ENCODE measurements at places on chromosomes 4 and X. TPM values are rescaled to one million over a fixed set of nuclear protein-coding genes. Genes with fewer than 3 reads are reported as not detected.

The CACNA1F gene
- total RNA-seq, result 1.4 TPM

The FGD1 gene
- 0.09 TPM for total RNA-seq

The MAGEC1 gene
- not detected for total RNA-seq

The DMD gene
- total RNA-seq, result 0.93 TPM

The BEX4 gene
- 28.7 TPM for total RNA-seq

The NKX3-2 gene
- total RNA-seq, result not detected

The CABS1 gene
- total RNA-seq, result not detected

The CXCL11 gene
- not detected for total RNA-seq

The TMEM128 gene
- 9.9 TPM for total RNA-seq

The SLC16A2 gene
- 0.35 TPM for total RNA-seq

The NEUROG2 gene
- not detected for total RNA-seq

The TMPRSS11B gene
- total RNA-seq, result not detected

The RAB9B gene
- 0.26 TPM for total RNA-seq

GRCh38 chr4:113385281-113385899 lies 335.9 kb downstream of the ANK2 start:
- no peaks in the 10 kb centered on the region for H3K36me3 ChIP-seq
- no peak overlapping the region for H3K27ac ChIP-seq
- DNase-seq, result no peak
- H3K27me3 ChIP-seq, result no peaks in the 10 kb centered on the region
- H3K4me1 ChIP-seq, result no peaks in the 10 kb centered on the region
- no peak overlapping the region for H3K4me3 ChIP-seq

DNA sequence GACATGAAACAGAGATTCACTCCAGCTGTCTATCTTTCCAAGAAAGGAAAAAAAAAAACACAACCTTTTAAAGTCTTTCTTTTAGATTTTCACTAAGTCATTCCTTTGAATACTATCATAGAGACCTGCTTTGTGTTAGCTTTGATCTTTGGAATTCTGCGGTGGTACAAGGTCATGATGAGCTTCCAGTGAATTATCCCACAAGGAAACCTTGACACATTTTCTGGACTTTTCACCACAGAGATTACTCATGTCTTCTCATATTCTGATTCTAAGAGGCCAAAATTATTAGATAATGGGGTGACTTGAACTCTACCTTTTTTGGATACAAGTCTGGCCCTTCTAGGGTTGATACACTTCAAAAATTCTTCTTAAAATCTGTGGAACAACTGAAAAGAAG lies 201.6 kb downstream of the PACRGL start:
- H3K4me1 ChIP-seq, result no peaks in the 10 kb centered on the region
- DNase-seq, result no peak
- no peaks in the 10 kb centered on the region for H3K27me3 ChIP-seq
- H3K4me3 ChIP-seq, result no peak overlapping the region
- H3K36me3 ChIP-seq, result no peaks in the 10 kb centered on the region
- no peak overlapping the region for H3K27ac ChIP-seq

DNA sequence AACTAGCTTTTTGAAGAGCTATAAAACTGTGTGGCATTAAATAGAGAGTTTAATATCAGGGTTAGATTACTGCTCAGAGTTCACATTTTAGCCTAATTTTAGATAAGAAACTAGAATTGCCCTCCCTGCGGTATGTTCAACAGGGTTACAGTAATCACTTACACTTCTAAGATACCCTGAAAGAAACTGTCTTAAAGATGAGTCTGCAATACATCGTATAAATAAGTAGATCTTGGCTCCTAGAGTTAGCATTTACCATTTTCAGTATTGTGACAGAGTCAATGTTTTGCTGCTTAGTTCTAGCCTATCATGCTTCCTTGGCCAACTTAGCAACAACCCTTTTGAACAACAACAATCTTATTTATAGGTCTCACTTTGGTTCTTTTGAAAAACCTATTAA lies 217.8 kb upstream of the NDST4 start:
- no peaks in the 10 kb centered on the region for H3K27me3 ChIP-seq
- H3K4me3 ChIP-seq, result no peak overlapping the region
- no peaks in the 10 kb centered on the region for H3K36me3 ChIP-seq

DNA sequence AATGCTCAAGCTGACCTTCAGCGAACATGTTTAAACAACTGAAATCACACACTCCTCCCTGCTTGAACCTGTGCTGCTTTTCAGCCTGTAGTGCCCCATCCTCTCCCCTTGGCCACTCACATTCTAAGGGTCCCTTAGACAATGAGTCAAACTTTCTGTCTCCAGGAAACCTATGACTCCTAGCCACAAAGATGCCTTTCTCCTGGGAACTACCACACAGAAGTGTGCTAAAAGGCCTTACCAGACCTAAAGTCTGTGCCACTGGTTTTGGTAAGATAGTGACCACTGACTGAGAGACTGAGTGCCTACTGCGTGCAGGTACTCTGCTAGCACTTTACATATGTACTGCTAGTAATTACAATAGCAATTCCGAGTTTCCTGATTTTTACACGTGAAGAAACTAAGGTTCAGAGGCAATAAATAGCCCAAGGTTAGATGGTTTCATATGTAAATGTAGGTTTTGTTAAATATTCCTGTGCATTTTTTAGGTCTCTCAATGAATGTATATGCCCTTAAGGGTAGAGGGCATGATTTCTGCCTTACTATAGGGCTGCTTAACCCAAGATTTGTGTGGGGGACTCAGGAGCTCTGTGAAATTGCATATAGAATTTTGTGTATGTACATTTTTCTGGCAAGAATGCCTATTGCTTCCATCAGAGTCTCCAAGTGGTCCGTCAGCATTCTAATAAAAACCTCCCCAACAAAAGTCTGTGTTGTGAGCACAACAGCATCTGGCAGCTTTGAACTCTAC lies 71.1 kb downstream of the NSG1 start:
- no peak overlapping the region for H3K4me3 ChIP-seq
- DNase-seq, result no peak
- H3K36me3 ChIP-seq, result peaks cover 8% of the 10 kb centered on the region

GRCh38 chr4:98963538-98964433 lies 31.7 kb upstream of the METAP1 start:
- no peak overlapping the region for H3K27ac ChIP-seq

- DNase-seq, result no peak
- H3K4me1 ChIP-seq, result peaks cover 39% of the 10 kb centered on the region
- no peaks in the 10 kb centered on the region for H3K36me3 ChIP-seq
- H3K27me3 ChIP-seq, result no peaks in the 10 kb centered on the region
Observed at GRCh38 chr4:15651676-15652075, 3.5 kb downstream of the FBXL5 start.

- no peak overlapping the region for H3K4me3 ChIP-seq
- no peak overlapping the region for H3K27ac ChIP-seq
- peaks cover 2% of the 10 kb centered on the region for H3K27me3 ChIP-seq
- no peak for DNase-seq
Observed at GRCh38 chrX:106935175-106935574, 15.0 kb downstream of the CLDN2 start.

DNA sequence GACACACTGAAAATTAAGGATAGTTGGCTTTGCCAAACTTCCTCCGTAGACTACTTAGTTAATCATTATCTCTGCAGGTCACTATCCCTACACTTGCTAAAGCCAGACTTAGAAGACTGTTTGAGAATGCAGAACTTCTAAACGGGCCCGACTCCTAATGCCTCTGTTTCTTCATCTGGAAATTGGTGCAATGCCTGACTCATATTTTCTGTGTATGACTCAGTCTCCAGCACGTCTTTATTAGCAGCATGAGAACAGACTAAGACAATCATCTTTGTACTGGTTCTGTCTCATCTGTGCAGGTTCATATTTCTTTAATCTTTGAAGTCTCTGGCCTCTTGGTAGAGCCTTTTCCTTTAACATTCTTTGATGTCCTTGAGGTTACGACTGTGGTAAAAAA lies 411.9 kb upstream of the ACTRT1 start:
- no peak overlapping the region for H3K27ac ChIP-seq
- no peaks in the 10 kb centered on the region for H3K27me3 ChIP-seq
- H3K4me1 ChIP-seq, result no peaks in the 10 kb centered on the region
- no peak for DNase-seq

DNA sequence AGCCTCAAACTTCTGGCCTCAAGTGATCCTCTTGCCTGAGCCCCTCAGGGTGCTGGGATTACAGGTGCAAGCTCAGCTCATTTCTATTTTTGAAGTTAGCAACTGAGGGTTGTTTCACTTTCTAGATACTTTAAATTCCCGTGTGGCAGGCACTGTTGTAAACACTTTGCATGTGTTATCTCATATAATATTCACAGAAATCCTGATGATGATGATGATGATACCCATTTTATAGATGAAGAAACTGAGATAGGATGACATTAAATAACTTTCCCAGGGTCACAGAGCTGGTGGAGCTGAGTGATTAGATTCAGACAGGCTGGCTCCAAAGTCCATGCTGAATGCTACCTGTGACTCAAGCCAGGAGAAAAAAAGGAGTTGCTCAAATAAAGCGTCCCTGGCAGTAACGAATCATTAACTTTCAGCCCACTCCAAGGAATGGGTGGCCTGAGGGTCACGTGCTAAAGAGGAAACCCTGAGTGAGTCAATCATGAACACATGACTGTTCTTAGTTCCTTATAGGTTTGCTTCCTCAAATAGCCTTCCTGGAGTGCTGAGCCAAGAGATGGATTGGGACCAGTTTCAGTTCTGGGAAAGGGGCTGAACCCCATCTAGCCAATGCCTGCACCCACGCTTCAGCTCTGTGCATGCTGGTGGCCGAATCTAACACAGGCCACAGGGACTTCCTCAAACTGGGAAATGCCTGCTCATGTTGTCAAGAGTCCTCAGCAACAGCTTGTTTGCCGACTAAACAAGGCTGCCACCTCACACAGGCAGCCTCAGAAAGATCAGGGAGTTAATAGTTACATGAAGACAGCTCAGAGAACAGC lies 52.8 kb downstream of the RBM47 start:
- no peaks in the 10 kb centered on the region for H3K36me3 ChIP-seq
- peaks cover 4% of the 10 kb centered on the region for H3K4me1 ChIP-seq
- no peak overlapping the region for H3K27ac ChIP-seq
- DNase-seq, result no peak

Data from T-cell (primary cell).